ENCODE measurements at places on chromosomes 7 and 10.

GRCh38 chr10:62354916-62355315 is 19.3 kb upstream of the ZNF365 start:
- DNase-seq, result no peak

GRCh38 chr7:18978108-18978495 is 139.3 kb downstream of the TWIST1 start:
- DNase-seq, result no peak

DNA sequence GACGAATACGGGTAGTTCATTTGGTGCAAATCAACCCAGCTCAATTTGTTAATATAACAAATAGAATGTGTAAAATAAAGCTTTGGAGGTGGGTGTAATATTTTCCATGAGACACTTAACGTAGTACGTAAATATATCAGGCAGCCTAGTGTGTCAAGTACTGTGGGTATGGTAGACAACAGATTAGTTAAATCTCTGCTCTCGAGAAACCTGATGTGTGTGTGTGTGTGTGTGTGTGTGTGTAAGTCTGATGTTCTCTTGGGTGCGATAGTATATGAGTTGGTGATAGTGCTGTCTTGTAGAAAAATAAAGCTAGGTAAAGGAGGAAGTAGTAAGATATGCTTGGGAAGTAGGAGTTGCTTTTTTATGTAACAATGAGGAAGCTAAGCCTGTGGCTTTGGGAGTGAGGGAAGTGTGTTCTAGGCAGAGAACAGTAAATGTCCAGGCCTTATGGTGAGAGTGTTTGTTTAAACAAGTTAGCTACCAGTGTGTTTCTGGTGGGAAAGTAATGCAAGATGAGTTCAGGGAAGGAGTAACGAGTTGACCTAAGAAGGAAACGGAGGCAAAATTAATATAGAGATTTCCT is 26.1 kb downstream of the WAC start:
- DNase-seq, result no peak

GRCh38 chr10:94219829-94220228 is 142.9 kb downstream of the NOC3L start:
- no peak for DNase-seq

DNA sequence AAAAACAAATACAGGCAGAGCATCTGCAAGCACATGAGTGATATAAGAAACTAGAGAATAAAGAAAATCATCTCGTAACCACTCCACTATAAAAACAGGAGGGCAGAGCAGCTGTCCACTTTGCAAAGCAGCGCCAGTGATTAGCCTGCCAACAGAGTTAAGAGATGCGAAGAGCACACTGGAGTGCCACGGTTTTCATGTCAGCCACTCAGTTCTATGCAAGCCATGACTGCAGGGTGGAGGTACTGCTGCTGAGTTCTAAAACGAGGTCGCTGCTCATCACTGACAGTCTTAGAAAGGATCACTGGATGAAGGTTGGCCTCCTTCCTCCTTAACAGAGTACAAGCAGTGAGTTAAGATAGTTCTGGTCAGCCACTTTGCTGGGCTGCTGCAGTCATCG is 58.5 kb downstream of the FGFR2 start:
- no peak for DNase-seq
